ENCODE measurements at places on chromosomes 1 and 21. TPM values are rescaled to one million over a fixed set of nuclear protein-coding genes. Genes with fewer than 3 reads are reported as not detected.

CRYZL1 gene
- 31.1 TPM for total RNA-seq

C4BPA gene
- total RNA-seq = not detected

S100A9 gene
- 2.3 TPM for total RNA-seq

G0S2 gene
- total RNA-seq = 3.8 TPM

TAS1R1 gene
- not detected for total RNA-seq

ST3GAL3 gene
- total RNA-seq = 9.7 TPM

DNA sequence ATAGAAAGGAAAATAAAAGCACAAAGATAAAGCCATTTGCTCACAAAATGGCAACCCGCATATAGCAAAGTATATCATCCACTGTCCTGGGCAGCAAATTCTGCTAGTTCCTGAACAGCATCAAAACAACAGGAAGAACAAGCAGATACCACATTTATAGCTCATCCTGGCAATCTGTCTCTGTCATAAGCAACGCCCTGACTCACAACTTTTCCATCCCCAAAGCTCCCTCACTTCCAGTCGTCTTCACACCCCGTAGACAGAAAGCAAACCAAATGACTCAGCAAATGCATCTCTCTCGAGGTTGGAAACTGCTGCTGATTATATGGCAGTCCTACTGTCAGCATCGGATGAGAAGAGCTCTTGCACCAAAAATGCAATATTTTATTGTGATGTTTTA, 65.8 kb downstream of the AK5 start:
- peaks cover 7% of the 10 kb centered on the region for H3K4me1 ChIP-seq
- H3K27me3 ChIP-seq = no peaks in the 10 kb centered on the region
- H3K36me3 ChIP-seq = no peaks in the 10 kb centered on the region

DNA sequence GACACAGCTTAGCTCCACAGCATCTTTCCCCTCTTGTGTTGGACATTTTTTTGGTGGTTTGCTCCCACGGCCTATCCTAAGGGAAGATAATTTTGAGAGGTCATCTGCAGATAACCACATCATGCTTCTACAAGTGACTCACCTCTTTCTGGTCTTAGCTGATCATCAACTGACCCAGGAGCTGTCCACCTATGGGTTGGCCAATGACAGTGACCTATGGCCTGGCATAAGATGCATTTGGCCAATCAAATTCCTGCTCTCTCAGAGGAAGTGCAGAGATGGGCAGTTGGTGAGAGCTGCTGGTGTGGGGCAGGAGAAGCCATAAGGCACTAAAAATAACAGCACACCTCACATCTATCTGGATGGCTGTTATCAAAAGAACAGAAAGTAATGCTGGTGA, 100.0 kb upstream of the CLDN14 start:
- H3K27me3 ChIP-seq = no peaks in the 10 kb centered on the region
- no peaks in the 10 kb centered on the region for H3K4me1 ChIP-seq
- DNase-seq = no peak
- H3K27ac ChIP-seq = no peak overlapping the region
- no peaks in the 10 kb centered on the region for H3K36me3 ChIP-seq
- no peak overlapping the region for H3K4me3 ChIP-seq

DNA sequence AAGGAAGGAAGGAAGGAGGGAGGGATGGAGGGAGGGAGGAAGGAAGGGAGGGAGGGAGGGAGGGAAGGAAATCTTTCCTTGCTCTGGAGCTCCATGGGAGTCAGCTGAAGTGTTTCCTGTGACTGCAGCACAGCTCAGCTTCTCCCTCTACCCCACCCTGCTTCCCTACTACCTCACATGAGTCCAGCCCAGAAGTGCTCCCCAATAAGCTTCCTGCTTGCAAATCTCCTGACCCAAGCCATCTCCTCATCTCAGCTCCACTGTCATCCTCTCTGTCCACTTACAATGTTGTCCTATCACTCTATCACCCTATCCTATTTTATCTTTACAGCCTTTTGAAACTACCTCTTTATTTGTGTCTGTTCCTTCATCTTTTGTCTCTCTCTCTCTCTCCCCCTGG, 52.9 kb upstream of the SSBP3 start:
- no peak overlapping the region for H3K27ac ChIP-seq
- no peaks in the 10 kb centered on the region for H3K36me3 ChIP-seq
- DNase-seq = no peak
- H3K27me3 ChIP-seq = no peaks in the 10 kb centered on the region
- no peak overlapping the region for H3K4me3 ChIP-seq
- peaks cover 32% of the 10 kb centered on the region for H3K4me1 ChIP-seq

GRCh38 chr21:42277593-42277992, 37.6 kb downstream of the TFF3 start:
- H3K4me3 ChIP-seq = no peak overlapping the region
- H3K27me3 ChIP-seq = no peaks in the 10 kb centered on the region
- H3K36me3 ChIP-seq = peaks cover 8% of the 10 kb centered on the region
- H3K27ac ChIP-seq = no peak overlapping the region

GRCh38 chr1:160858097-160858496, 4.6 kb downstream of the CD244 start:
- no peak for DNase-seq
- peaks cover 31% of the 10 kb centered on the region for H3K4me1 ChIP-seq
- no peak overlapping the region for H3K27ac ChIP-seq
- H3K36me3 ChIP-seq = no peaks in the 10 kb centered on the region
- H3K27me3 ChIP-seq = no peaks in the 10 kb centered on the region

DNA sequence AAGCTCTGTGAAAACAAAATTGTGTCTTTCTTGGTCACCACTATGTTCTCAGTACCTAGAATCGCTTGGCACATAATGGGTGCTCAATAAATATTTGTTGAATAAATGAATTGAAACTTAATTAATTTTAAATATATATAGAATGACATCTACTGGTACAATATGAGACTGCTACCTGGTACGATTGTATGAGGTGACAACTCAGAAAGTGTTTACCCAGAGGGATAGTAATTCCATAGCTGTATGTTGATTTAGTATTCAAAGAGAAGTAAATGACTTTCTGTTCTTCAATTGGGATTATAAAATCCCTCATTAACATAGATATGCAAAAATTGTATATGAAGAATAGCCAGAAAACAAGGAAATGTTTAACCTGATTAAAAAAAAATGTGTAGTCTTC, 128.7 kb downstream of the RPS6KC1 start:
- H3K4me3 ChIP-seq = no peak overlapping the region
- DNase-seq = no peak
- no peaks in the 10 kb centered on the region for H3K27me3 ChIP-seq
- no peak overlapping the region for H3K27ac ChIP-seq
- no peaks in the 10 kb centered on the region for H3K36me3 ChIP-seq

GRCh38 chr1:219880765-219881457, 47.4 kb downstream of the SLC30A10 start:
- H3K36me3 ChIP-seq = no peaks in the 10 kb centered on the region
- no peaks in the 10 kb centered on the region for H3K4me1 ChIP-seq
- DNase-seq = no peak
- H3K27me3 ChIP-seq = no peaks in the 10 kb centered on the region
- H3K27ac ChIP-seq = no peak overlapping the region

- no peak for DNase-seq
- no peak overlapping the region for H3K27ac ChIP-seq
- no peaks in the 10 kb centered on the region for H3K36me3 ChIP-seq
- no peaks in the 10 kb centered on the region for H3K4me1 ChIP-seq
- no peaks in the 10 kb centered on the region for H3K27me3 ChIP-seq
These were observed 282.8 kb downstream of the ZNF648 start for GRCh38 chr1:181778640-181779260.

- H3K36me3 ChIP-seq = no peaks in the 10 kb centered on the region
- no peaks in the 10 kb centered on the region for H3K27me3 ChIP-seq
These were observed 148.7 kb downstream of the ZZZ3 start for GRCh38 chr1:77533660-77534305.

DNA sequence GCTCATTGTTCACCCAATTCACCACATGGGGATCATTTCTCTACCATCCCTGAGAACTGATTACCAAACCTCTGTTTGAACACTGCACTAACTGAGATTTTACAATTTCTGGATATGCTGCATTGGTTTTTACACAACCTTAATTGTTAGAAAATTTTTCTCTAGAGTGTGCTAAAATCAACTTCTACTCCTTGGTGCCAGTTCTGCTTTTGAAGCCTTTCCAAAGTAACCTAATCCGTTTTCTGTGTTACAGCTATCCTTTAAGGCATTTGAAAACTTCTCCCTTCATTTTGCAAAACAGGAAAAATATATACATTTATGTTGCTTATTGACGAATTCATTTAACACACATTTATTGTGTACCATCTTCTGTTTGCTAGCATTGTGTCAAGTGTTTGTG, 23.7 kb downstream of the SMAP2 start:
- H3K4me3 ChIP-seq = no peak overlapping the region
- H3K36me3 ChIP-seq = no peaks in the 10 kb centered on the region
- no peak for DNase-seq

DNA sequence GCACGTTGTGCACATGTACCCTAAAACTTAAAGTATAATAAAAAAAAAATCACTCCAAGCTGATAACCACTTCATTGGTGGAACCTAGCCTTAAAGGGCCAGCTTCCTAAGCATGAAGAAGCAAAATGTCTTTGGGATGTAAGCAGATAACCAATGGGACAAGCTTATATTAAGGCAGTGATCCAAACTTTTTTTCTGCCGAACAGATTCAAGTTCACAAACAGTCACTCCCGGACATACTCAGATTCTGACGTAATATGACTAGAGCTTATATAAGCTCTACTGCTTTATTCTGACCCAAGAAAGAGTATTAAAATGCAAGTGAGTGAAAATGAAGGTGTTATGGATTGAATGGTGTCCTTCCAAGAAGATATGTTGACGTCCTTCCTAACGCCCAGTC, 44.9 kb upstream of the HIVEP3 start:
- no peak for DNase-seq
- H3K4me3 ChIP-seq = no peak overlapping the region
- no peaks in the 10 kb centered on the region for H3K4me1 ChIP-seq
- no peaks in the 10 kb centered on the region for H3K36me3 ChIP-seq
- no peak overlapping the region for H3K27ac ChIP-seq

DNA sequence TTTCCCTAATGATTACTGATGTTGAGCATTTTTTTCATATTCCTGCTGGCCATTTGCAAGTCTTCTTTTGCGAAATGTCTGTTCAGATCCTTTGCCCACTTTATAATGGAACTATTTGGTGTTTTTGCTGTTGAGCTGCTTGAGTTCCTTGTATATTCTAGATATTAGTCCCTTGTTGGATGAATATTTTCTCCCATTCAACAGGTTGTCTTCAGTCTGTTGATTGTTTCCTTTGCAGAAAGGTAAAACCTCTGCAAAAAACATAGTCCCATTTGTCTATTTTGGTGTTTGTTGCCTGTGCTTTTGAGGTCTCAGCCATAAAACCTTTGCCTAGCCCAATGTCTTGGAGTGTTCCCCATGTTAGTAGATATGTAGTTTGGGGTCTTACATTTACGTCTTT, 78.0 kb upstream of the GUCA2B start:
- H3K4me1 ChIP-seq = no peaks in the 10 kb centered on the region
- H3K36me3 ChIP-seq = no peaks in the 10 kb centered on the region
- no peak for DNase-seq
- no peak overlapping the region for H3K27ac ChIP-seq

DNA sequence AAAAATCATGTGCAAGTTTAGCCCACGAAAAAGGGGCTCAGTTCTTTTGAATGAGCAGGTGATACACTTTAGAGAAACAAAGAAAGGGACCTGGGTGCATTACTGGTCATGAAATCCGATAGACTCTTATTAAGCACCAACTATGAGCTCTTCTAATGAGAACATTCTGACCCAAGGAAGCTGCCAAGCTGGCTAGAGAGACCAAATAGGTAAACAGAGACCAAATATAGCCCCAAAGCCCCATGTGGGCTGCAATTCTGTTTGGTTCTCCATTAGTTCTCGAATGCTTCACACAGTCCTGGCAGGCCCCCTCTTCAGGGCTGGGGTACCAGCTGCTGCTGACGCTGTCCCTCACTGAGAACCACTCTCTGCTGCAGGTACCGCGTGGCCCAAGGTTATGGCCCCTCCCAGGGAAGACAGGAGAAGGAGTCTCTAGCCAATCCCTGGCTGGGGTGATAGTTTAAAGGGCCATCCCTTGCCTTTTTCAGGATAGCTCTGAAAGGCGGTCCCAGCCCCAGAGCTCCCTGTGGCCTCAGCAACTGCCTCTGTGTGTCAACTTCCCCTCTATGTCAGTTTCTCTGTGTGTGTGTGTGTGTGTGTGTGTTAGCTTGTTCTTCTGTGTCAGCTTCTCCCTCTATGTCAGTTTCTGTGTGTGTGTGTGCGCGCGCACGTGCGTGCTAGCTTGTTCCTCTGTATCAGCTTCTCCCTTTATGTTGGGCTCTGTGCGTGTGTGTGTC, 7.1 kb upstream of the UBXN10 start:
- no peak overlapping the region for H3K4me3 ChIP-seq
- no peaks in the 10 kb centered on the region for H3K27me3 ChIP-seq
- no peaks in the 10 kb centered on the region for H3K4me1 ChIP-seq
- H3K27ac ChIP-seq = no peak overlapping the region
- DNase-seq = no peak

- no peak overlapping the region for H3K27ac ChIP-seq
- H3K4me1 ChIP-seq = peaks cover 6% of the 10 kb centered on the region
- H3K27me3 ChIP-seq = no peaks in the 10 kb centered on the region
These were observed 426.8 kb upstream of the USP24 start for GRCh38 chr1:55641947-55642346.

- H3K4me1 ChIP-seq = no peaks in the 10 kb centered on the region
- H3K27ac ChIP-seq = no peak overlapping the region
- no peaks in the 10 kb centered on the region for H3K36me3 ChIP-seq
- DNase-seq = no peak
- peaks cover 4% of the 10 kb centered on the region for H3K27me3 ChIP-seq
These were observed 113.7 kb upstream of the RRP15 start for GRCh38 chr1:218171302-218171893.

- H3K4me1 ChIP-seq = peaks cover 45% of the 10 kb centered on the region
- DNase-seq = no peak
- H3K36me3 ChIP-seq = peaks cover 21% of the 10 kb centered on the region
- no peak overlapping the region for H3K27ac ChIP-seq
- no peak overlapping the region for H3K4me3 ChIP-seq
These were observed 4.3 kb downstream of the PRMT2 start for GRCh38 chr21:46639489-46640386.

- peak; percentile 85 for DNase-seq
- peak overlapping the region; percentile 8 for H3K27ac ChIP-seq
- no peaks in the 10 kb centered on the region for H3K36me3 ChIP-seq
- H3K4me3 ChIP-seq = no peak overlapping the region
These were observed 55.2 kb downstream of the TENT5C start for GRCh38 chr1:117661027-117661426.

DNA sequence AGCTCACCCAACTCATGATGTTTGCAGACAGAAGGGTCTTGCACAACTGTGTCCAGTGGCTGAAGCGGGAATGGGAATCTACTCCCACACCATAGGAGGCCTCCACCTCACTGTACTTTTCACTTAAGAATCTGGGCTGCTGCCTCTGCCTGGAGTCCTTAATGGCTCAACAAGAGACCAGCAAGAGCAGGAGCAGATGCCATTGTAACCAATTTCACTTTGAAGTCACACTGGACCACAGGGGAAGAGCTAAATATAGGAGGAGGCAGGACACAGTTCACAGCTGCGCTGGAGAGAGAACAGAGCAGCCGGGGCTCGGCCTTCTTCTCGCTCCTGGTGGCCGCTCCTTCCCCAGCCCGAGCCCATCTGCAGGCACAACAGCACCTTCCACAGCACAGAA, 120.4 kb downstream of the SIPA1L2 start:
- no peak overlapping the region for H3K27ac ChIP-seq
- no peaks in the 10 kb centered on the region for H3K36me3 ChIP-seq
- no peak overlapping the region for H3K4me3 ChIP-seq
- no peak for DNase-seq
